Spleen (tissue), 13 donors: ENCODE measurements at places on chromosomes 12 and 14. TPM values are rescaled to one million over a fixed set of nuclear protein-coding genes. Genes with fewer than 3 reads are reported as not detected.

ERGIC2 gene
- 56.2 TPM for total RNA-seq

SCARB1 gene
- total RNA-seq = 44.5 TPM

AQP2 gene
- not detected for total RNA-seq

PZP gene
- 1.0 TPM for total RNA-seq

NGB gene
- not detected for total RNA-seq

NFATC4 gene
- 12.1 TPM for total RNA-seq

KRT85 gene
- not detected for total RNA-seq

FIGNL2 gene
- total RNA-seq = 3.0 TPM

MIP gene
- total RNA-seq = not detected

PTPRB gene
- total RNA-seq = 123 TPM

FAIM2 gene
- 2.0 TPM for total RNA-seq

CEP83 gene
- 29.0 TPM for total RNA-seq

ZFYVE21 gene
- 47.8 TPM for total RNA-seq

KCNA1 gene
- not detected for total RNA-seq

IL26 gene
- not detected for total RNA-seq

EFS gene
- 5.8 TPM for total RNA-seq

FOXG1 gene
- total RNA-seq = not detected

RFX4 gene
- not detected for total RNA-seq

SIX6 gene
- total RNA-seq = not detected

NKX2-1 gene
- not detected for total RNA-seq

ART4 gene
- total RNA-seq = 46.1 TPM
